Mesenteric fat pad (tissue), 1 donor: ENCODE measurements at places on chromosomes 1 and 21. TPM values are rescaled to one million over a fixed set of nuclear protein-coding genes. Genes with fewer than 3 reads are reported as not detected.

HLX gene
- total RNA-seq, result 37.2 TPM

TARS2 gene
- 14.0 TPM for total RNA-seq

KIAA0040 gene
- 69.7 TPM for total RNA-seq

GBP6 gene
- not detected for total RNA-seq

CHI3L2 gene
- 12.4 TPM for total RNA-seq

CHRM3 gene
- total RNA-seq, result 0.29 TPM

MAEL gene
- not detected for total RNA-seq

TOMM40L gene
- total RNA-seq, result 18.5 TPM

GCLM gene
- total RNA-seq, result 81.9 TPM

SLC25A33 gene
- 7.5 TPM for total RNA-seq

APOBEC4 gene
- not detected for total RNA-seq

EPRS1 gene
- 108 TPM for total RNA-seq

BMP8A gene
- total RNA-seq, result 1.6 TPM

PRKAA2 gene
- total RNA-seq, result 1.4 TPM

IGFN1 gene
- total RNA-seq, result not detected

CYP4B1 gene
- 106 TPM for total RNA-seq

AMY1B gene
- not detected for total RNA-seq

ATP1A4 gene
- total RNA-seq, result 0.39 TPM

LRRC42 gene
- total RNA-seq, result 18.0 TPM

GPR25 gene
- not detected for total RNA-seq
